ENCODE measurements at places on chromosomes 1 and 21.

- DNase-seq = no peak
These were observed 27.0 kb upstream of the TRAPPC10 start for GRCh38 chr21:43984905-43985689.

DNA sequence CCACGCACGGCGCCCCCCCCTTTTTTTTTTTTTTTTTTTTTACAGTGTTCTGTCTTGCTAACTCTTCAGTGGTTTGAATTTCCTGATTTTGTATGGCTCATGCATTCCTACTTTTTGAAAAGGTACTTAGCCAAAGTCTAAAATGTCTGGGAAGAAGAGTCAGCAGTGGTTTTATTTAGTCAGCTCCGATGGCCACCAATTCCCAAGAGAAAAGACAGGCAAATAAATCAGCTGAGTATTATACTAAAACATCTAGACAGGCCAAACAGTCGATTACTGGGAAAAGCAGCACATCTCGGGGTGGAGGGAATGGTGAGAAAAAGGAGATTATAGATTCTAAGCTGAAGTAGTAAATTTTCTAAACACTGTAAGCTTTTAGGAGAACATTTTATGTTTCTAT is 192.5 kb upstream of the ZRANB2 start:
- DNase-seq = no peak

DNA sequence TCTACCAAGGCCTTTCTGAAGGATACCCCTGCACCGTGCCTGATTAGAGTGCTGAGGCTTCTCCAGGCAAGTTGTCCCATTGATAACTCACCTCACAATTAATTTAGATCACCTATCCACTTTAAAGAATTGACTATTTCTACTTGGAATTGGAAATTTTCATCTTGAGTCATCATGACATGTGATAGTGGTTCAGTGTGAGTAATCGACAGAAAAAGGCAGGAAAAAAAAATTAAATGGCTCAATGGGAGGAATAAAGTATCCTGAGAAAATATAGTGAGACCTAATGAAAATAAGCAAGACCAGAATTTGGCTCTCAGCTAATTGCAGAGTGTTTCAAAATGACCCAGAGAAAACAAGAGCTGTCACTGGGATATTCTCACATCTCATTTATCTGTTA is 222.4 kb upstream of the C8B start:
- DNase-seq = no peak

- no peak for DNase-seq
These were observed 1128.1 kb downstream of the BRINP3 start for GRCh38 chr1:189349607-189350006.

DNA sequence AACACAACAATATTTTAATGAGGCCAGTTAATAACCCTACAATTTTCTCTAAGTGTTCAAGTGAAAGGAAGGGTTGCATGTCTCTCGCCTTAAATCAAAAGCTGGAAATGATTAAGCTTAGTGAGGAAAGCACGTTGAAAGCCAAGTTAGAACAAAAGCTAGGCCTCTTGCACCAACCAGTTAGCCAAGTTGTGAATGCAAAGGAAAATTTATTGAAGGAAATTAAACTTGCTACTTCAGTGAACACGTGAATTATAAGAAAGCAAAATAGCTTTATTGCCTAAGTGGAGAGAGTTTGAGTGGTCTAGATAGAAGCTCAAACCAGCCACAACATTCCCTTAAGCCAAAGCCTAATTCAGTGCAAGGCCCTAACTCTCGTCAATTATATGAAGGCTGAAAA is 135.6 kb downstream of the DUSP10 start:
- no peak for DNase-seq

DNA sequence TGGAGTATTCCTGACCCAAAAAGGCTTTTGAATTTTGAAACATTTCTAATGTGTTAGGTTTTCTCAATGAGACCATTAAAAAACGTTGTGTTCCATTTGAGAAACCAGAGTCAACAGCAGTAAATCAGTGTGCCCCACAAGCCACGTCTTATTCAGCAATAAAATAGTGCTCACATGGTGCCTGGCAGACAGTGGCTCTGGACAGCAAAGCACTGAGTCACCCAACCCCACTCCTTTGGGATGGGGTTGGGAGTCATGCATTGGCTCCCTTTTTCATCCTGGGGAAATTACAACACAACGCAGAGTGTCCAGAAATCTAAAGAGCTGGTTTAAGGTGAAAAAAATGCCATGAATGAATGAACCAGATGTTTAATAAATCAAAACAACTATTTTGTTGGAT is 46.5 kb downstream of the KCNJ15 start:
- no peak for DNase-seq

DNA sequence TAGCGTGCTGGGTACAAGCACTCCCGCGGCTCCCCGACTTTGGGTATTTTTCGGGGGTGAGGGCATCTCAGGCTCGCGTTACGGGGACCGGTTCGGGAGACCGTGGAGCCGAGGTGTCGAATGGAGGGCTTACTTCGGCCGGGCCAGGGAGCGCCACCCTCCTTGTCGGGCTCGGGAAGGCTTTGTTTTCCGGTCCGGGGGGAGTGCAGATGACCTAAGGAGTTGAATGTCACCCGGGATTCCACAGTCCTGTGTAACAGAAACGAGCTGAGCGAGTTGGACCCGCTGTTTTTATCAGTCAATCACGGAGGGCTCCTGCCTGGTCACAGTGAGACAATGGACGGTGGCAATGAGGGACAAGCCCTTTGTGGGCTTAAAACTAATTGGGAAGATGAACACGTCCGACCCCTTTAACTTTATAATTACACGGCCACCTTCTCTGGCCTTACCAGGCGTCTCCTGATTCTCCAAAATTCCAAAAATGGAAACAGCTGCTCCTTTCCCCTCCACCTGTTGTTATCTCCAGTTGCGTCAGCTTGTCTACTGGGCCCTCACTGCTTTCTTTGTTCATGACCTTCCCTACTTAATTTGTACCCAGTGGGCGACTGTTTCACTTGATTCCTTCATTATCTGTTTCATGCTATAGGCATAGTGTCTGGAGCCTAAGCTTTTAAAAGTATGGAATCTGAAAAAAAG is 929 bp upstream of the TRIM45 start:
- no peak for DNase-seq

- DNase-seq = no peak
These were observed 35.1 kb upstream of the ERRFI1 start for GRCh38 chr1:8061210-8061609.

DNA sequence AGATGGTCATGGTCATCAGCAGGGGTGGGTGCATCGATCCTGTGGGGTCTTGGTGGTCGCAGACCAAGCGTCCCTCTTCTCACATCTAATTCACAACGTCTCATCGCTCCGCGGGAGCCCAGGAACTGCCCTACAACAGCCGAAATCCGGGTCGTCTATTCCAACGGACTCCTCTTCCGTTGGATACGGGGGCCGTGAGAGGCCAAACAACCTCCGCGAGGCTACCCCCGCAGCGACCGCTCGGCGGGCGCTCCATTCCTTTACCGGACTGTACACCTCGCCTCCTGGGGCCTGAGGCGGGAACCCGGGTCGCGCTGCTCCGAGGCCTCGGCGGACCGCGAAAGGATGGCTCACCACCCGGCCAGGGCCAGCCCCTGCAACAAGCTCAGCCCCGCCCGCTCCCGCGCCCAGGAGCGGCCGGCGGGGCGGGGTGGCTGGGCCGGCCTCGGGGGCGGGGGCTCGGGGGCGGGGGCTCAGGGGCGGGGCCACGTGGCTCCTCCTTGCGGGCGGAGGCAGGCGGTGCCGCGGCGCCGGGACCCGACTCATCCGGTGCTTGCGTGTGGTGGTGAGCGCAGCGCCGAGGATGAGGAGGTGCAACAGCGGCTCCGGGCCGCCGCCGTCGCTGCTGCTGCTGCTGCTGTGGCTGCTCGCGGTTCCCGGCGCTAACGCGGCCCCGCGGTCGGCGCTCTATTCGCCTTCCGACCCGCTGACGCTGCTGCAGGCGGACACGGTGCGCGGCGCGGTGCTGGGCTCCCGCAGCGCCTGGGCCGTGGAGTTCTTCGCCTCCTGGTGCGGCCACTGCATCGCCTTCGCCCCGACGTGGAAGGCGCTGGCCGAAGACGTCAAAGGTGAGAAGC is at the start of gene QSOX1:
Gene QSOX1, plus strand, starts transcription at position 545 of the 857 bp plus-strand sequence. Its CDS starts 39 bp downstream, at position 584.
- DNase-seq = peak; percentile 100

DNA sequence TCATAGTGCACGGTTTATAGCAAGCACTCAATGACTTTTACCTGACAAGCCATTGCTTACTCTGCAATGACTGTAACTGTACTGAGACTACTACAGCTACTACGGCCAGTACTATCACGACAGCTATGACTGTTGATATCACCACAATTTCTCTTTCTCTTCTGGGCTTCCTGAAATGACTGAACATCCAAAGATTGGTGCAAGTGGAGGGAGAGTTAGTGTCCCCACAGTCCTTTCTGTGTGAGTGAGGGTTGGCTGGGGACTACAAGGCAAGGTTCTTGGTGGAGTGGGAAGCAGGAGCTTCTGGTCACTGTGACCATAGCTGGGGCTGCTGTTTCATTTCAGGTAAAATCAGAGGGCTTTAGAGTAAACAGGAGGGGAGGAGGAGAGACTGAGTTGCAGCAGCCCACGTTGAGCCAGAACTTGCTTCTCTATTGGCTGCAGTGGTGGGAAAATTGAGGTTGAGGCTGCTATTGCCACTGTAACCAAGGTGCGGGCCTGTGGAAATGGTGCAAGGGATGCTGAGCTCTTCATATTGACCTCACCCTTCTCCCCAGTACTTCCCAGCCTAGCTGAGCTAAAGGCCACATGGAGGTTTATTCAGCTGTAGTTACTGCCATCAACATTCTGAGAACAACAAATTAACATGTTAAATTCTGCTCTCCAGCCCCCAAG is 14.1 kb upstream of the IL10 start:
- DNase-seq = no peak

- DNase-seq = no peak
These were observed 42.9 kb upstream of the SLC44A3 start for GRCh38 chr1:94777281-94777680.

DNA sequence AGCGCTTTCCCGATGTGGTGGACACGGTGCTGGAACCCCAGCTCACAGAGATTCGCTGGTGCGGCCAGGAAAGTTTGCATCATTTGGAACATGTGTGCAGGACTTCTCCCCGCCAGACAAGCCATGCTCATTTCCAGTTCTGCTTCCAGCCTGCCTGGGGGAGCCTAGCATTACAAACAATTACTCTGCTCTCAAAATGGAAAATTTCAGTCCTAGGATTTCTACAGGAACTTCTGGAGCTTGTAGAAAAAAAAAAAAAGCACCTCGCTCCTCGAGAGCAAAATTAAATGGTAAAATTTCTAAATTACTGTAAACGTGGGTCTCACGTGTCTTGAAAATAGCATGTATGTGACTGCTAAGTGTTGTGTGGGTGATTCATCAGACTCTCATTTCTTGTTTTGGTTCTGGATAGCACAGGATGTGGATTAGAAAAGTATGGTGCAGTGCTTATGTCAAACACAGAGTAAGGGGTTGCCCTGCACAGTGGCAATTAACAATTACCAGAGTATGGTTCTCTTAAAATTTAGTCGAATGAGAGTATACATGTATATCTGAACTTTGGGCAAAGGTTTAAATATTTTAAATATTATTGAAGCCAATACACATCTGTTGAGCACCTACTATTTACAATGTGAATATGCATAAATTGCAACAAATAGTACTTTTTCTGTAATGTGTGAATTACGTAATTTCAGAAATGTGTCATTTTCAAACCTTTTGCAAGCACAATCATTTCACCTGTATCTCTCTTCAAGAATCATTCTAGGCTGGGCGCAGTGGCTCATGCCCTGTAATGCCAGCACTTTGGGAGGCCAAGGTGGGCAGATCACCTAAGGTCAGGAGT is 61.8 kb upstream of the PTGFRN start:
- peak; percentile 41 for DNase-seq
